ENCODE measurements at places on chromosomes 1 and 21.

DNA sequence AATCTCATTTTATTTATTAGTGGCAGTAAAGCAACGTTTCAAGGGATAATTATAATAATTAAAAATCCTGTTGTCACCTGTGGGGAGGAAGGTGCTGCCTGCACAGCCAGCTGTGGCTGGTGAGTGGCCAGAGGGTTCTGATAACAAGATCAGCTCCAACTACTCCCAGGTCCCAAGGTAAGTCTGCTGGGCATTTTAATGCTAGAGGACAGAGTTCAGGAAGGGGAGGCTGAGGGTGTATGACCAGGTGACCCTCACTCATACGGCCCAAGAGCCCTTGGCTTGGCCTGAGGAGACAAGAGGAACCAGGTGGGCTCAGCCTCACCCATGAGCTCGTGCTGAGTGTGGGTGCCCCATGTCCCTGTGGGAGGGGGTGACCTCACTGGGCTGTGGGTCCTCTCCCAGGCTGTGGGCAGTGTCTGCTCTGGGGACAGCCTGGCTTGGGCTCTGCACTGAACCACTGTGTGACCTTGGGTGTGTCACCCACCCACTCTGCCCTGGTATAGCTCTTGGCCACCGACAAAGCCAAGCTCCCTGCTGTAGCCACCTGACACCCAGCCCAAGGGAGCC lies 223.8 kb downstream of the PTPRU start:
- no peak for DNase-seq

GRCh38 chr1:152044386-152044785 lies 7.6 kb upstream of the S100A11 start:
- DNase-seq: no peak

- DNase-seq: no peak
Measured at GRCh38 chr1:182829285-182829932, 9.7 kb upstream of the DHX9 start.

- no peak for DNase-seq
Measured at GRCh38 chr1:31780632-31781031, 16.5 kb upstream of the ADGRB2 start.

DNA sequence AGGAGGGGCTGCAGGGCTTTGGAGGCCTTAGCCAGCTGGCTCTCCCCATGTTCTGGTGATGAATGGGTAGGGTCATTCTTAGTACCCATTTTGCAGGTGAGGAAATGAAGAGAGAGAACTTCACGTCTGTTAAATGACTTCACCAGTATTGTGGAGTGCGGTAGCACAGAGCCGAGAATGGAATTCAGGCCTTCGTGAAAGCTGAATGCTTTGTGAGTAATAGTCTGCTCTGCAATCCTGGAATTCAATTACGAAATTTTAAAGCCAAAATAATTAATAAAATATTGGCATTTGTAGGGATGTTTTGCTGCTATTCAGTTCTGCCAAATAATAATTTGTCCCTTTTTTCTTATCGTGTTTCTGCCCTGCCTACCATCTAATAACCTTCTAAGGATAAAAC lies 197.7 kb downstream of the GREM2 start:
- DNase-seq: peak; percentile 66

GRCh38 chr1:205375835-205376545 lies 19.3 kb upstream of the KLHDC8A start:
- peak; percentile 71 for DNase-seq

- no peak for DNase-seq
Measured at GRCh38 chr1:61450454-61450853, 274.5 kb downstream of the TM2D1 start.

DNA sequence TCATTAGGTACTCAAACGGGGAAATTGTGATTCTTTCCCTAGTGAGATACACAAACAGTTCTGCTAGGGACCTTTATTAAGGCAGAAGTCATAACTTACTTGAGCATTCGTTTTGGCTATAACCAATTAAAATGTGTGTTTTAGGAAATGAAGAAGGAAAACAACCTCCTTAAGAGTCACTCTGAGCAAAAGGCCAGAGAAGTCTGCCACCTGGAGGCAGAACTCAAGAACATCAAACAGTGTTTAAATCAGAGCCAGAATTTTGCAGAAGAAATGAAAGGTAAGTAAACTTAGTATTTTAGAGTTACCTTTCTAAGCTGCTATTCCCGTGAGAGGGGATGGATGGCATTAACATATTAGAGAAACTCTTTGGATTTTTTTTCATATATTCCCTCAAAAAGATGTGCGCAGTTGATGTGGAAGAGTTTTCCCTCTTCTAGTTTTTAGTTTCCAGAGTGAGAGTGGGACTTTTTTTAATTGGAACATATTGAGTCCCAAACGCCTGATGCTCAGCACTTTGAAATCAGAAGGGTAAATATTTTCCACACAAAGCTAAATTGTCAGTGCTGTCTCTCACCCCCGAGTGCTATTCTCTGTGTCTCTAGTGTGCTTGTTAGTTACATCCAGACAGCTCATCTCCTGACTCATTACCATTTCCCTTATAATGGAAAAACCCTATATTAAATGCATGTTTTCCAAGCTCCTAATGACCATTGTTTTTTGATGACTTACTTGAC lies 34.9 kb downstream of the CENPF start:
- DNase-seq: peak; percentile 44

- DNase-seq: no peak
Measured at GRCh38 chr1:3436901-3437300, 17.6 kb upstream of the ARHGEF16 start.

- no peak for DNase-seq
Measured at GRCh38 chr1:41802532-41803501, 115.9 kb downstream of the HIVEP3 start.

DNA sequence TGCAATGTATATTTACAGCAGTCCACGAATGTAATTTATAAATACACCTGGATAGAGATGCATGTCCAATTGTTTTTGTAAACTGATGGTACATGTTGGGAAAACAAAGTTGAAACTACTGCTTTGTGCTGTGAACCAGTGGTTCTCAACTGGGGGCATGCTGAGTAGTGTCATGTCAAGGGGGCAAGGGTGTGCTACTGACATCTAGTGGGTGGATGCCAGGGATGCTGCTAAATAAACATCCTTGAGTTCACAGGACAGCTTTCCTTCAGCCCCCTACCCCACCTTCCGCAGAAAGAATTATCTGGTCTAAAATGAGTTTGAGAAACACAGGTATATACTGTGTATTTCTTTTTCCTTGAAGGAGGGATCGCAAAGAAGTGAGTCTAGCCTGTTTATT lies 95.9 kb downstream of the RASAL2 start:
- DNase-seq: peak; percentile 3

DNA sequence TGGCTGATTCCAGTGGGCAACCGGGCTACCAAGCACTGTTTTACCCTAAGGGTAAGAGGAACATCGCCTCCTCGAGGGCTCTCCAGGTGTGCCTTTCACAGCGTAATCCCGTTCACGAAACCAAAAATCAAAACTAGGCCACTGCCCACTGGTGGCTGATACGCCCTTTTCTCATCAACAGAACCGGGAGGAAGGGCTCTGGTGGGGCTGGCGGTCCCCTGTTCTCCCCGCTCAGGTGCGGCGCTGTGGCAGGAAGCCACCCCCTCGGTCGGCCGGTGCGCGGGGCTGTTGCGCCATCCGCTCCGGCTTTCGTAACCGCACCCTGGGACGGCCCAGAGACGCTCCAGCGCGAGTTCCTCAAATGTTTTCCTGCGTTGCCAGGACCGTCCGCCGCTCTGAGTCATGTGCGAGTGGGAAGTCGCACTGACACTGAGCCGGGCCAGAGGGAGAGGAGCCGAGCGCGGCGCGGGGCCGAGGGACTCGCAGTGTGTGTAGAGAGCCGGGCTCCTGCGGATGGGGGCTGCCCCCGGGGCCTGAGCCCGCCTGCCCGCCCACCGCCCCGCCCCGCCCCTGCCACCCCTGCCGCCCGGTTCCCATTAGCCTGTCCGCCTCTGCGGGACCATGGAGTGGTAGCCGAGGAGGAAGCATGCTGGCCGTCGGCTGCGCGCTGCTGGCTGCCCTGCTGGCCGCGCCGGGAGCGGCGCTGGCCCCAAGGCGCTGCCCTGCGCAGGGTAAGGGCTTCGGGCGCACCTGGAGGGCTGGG lies at the start of gene IL6R:
TSS of gene IL6R (plus strand) at position 360 of the 763 bp plus-strand sequence. CDS start at position 647, 287 bp downstream.
- peak; percentile 93 for DNase-seq

DNA sequence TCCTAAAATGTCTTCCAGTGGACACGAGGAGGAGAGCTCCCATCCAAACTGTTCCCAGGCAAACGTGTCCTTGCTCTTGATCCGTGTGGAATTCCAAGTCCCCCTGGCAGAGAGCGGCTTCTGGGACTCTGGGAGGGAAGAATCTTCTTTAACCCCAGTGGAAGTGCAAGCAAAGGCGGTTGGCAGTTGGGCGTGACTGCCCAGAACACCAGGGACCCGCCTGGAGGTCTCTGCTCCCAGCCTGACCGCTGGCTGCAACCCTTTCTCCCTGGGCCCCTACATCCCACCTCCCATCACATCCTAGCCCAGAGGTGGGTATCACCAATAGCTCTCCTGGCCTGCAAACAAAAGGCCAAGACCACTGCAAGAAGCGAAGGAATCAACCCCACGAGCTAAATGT lies 17.8 kb downstream of the CASZ1 start:
- DNase-seq: no peak

GRCh38 chr1:224773646-224774045 lies 155.8 kb upstream of the DNAH14 start:
- no peak for DNase-seq

GRCh38 chr1:89425056-89425455 lies 61.2 kb downstream of the GBP6 start:
- no peak for DNase-seq

- DNase-seq: no peak
Measured at GRCh38 chr1:201945863-201946223, 505 bp downstream of the LMOD1 start.

DNA sequence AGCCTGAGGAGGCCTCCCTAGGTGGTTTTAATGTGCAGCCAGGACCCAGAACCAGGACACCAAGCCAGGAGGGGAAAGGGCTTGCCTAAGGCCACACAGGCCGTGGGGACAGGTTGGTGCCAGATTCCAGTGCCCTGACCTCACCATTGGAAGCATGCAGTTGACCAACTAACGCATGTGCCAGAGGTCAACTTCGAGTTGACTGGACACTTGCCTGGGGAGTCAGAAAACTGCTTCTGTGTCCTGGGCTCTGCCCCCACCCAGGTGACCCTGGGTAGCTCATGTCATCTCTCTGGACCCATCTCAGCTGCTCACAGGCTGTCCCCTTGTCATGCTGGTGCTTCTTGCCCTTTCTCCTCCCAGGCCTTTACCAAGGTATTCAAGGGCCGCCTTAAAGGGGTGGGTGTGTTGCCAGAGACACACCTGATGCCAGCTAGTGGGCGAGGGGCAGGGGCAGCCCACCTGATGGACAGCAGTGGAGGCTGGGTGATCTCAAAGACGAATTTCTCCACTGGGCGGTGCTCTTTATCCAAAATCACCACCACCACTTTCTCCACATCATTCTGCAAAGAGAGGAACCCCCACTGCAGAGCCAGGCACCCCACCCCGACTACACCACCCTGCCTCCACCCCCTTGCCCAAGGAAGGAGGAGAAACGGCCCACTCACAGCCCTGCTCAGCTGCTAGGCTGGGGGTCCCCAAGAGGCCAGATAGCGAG lies 4.4 kb downstream of the MAD2L2 start:
- no peak for DNase-seq

- DNase-seq: peak; percentile 43
Measured at GRCh38 chr1:22711591-22712501, 1.2 kb downstream of the EPHB2 start.

Measured in AG08396 (cell line).